ENCODE measurements at places on chromosomes 5 and 9.

GRCh38 chr5:74372051-74372450 is 268.5 kb downstream of the ENC1 start:
- DNase-seq = no peak

- DNase-seq = no peak
Observed at GRCh38 chr9:23326597-23326996, 499.4 kb downstream of the ELAVL2 start.

GRCh38 chr9:9914174-9914573 is 698.6 kb downstream of the PTPRD start:
- no peak for DNase-seq

DNA sequence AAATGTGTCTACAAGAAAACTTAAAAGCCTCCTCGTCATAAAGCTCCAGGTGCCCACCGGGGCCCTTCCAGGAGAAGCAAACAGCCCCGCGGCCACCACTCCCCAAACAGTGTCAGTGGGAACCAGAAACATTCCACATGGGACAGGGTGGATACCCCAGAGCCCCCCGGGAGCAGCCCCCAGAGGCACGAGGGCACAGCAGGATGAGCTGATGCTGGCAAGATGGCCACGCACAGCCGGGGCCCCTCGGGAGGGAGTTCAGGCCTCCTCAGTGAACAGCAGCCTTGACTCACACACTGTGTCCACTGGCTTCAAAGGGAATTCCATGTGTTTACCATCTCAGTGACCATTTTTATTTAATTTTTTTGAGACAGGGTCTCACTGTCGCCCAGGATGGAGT is 10.5 kb downstream of the EXD3 start:
- no peak for DNase-seq

DNA sequence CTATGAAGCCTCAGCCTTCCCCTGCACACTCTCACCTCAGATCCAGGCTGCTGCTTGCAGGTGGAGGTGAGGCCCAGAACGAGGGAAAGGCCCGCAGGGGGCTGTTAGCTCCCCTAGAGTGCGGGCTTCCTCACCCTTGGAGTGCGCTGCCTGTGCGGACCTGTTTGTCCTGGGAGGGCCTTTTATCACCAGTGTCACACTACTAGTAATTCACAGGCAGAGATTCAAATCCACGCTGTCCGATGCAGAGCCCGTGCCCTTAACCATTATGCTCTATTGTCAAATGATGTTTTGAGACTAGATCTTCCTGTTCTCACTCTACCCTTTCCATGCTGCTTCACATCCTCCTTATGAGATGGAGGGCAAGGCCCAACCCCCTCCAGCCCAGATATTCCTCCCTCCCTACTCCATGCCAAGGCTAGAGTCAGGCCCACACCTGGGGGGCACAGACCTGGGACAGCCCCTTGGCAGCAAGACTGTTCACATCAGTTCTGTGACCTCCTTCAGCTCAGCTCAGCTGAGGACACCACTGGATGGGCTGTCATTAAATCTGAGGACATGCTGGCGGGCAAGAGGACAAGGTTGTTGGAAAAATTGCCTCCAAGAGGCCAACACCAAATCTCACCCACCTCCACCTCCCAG is 112.8 kb upstream of the SPOCK1 start:
- DNase-seq = no peak

GRCh38 chr5:116343961-116344360 is 230.7 kb downstream of the SEMA6A start:
- no peak for DNase-seq

- no peak for DNase-seq
Observed at GRCh38 chr5:19140276-19140675, 847.7 kb downstream of the CDH18 start.

Data from activated CD4-positive, alpha-beta T cell treated with anti-CD3 and anti-CD28 coated beads, Interleukin-2, amount 50 U/mL, for 1 hour (primary cell).